ENCODE measurements at places on chromosomes 3 and 15.

GRCh38 chr3:48588230-48588629 is 6.9 kb downstream of the COL7A1 start:
- no peak for DNase-seq

GRCh38 chr3:45870099-45870498 is 16.2 kb upstream of the CCR9 start:
- peak; percentile 42 for DNase-seq

GRCh38 chr3:172787746-172788145 is 37.2 kb downstream of the ECT2 start:
- no peak for DNase-seq

GRCh38 chr3:180466401-180467011 is 135.5 kb upstream of the TTC14 start:
- DNase-seq = no peak

GRCh38 chr3:63228677-63229076 is 49.4 kb upstream of the SYNPR start:
- peak; percentile 0 for DNase-seq

DNA sequence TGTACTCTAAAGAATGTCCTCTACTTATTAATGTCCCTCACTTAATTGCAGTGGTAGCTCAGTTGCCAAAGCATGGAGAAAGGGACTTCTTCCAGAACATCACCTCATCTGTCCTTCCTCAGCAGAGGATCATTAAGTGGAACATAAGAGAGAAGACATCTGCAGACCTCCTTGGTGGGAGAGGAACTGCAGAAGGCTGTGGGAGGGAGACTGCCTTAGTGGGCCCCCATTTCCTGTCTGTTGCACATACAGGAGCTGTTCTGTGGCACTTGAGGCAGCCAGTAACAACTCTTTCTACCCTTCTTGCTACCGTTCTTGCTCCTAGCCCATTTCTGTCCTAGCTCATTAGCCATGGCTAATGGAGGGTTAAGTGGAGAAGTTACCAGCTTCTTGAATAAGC is 33.6 kb downstream of the HPS3 start:
- DNase-seq = no peak

DNA sequence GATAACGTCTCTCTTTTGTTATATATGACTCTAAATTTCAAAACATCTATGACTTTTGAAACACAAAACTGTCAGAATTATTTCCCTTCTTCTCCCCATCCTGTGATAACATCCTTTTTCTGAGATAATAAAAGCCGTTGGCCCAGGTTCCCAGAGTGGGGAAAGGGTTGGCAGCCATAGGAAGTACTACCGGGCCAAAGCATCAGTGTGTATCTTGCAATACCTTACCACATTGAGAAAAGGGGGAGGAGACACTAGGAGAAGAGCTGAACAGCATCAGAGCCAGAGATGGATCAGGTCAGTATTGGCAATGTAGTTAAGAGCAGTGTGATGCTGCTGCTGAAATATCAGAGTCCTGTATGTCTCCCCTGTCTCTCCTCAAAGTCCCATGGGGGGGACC is 210.0 kb upstream of the PROK2 start:
- DNase-seq = no peak

DNA sequence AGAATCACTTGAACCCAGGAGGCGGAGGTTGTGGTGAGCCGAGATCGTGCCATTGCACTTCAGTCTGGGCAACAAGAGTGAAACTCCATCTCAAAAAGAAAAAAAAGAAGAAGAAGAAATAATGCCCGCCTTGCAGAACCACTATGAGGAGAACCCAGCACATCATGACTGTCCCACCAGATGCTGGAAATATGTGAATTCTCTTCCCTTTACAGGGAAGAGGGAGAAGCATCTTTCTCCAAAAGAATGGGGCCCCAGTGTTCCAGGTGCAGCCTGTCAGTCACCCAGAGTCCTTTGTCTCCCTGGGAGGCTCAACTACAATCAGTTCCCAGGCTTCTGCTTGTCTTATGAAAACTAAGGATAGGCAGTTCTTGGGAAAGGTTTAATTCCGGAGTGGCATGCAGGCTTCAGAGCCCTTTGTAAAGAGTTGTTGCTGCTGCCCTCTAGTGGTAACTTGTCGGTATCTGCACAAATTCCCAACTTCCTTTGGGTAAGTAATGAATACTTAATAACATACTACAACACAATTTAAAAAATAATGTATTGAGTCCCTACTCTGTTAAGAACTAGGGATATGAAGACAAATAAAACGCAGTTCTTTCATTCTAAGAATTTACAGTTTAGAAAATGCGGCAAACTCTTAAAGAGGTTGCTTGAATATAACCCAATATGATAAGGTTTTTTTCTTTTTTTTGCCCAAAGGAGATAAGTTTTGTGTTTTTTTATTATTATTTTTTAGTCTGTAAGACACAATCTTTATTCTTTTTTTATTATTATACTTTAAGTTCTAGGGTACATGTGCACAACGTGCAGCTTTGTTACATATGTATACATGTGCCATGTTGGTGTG is 18.6 kb upstream of the TICRR start:
- DNase-seq = peak; percentile 6

DNA sequence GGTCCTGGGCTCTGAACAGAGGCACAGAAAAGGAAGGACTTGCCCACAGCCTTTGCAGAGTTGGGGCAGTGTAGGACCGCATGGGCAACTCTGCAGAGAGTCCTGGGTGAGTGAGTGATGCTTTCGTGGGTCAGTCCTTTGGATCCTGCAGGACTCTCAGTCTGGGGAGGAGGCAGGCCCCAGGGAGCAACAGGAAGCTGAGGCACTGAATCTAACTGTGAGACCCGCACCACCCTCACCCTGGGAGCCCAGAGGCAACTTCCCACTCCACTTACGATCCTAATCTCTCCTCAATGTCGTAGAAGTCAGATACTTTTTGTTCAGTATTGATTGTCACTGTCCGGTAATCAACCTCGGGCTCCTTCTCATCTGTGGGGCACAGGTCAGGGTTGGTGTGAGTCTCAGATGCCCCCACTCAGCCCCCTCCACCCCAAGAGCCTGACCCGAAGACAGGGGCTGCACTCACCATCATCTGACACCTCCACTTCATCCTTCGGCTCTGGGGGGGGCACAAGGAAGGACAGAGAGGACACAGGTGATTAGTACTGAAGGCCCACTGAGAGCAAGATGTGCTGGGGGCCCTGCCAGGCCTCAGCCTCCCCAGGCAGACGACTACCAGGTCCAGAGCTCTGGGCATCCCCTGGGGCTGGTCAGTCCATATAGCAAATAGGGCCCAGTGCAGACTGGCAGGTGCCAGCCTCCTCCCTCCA is 64.0 kb upstream of the HACD2 start:
- DNase-seq = no peak

DNA sequence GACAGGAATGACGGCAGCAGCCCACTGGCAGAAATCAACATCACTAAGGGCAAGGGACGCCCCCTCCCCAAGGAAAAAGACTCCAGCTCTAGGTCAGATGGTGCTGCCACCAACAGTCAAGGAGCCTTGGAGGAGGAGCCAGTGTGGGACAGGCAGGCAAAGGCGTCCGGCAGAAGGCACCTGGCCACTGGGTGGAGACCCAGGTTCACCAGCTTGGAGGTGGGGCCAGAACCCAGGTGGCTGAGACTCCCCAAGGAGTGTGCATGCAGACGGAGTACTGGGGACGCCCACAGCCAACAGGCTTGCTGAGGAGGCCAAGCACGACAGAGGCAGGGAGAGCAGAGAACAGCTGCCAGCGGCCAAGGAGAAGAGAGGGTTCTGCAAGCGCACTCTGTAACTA is 35.2 kb downstream of the PTPN23 start:
- DNase-seq = no peak

- DNase-seq = no peak
Observed at GRCh38 chr3:197015790-197016736, 13.6 kb downstream of the MELTF start.

DNA sequence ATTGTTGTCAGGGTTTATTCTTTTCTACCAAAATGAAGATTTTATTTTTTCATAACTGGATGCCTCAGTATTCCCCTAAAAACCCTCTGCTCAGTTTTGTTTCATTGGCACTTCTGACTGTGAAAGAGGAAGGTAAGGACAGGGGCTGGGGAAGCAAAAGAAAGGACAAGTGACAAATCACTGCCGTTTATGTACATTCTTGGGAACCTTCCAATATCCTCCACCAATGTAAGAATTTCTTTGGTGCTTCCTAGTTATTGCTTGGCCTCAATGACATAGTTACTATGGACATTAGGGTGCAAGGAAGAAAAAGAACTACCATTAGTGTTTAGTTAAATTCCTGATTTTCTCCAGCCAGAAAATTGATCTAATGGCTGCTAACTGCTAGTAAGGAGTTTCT is 131.0 kb upstream of the C15orf61 start:
- no peak for DNase-seq

DNA sequence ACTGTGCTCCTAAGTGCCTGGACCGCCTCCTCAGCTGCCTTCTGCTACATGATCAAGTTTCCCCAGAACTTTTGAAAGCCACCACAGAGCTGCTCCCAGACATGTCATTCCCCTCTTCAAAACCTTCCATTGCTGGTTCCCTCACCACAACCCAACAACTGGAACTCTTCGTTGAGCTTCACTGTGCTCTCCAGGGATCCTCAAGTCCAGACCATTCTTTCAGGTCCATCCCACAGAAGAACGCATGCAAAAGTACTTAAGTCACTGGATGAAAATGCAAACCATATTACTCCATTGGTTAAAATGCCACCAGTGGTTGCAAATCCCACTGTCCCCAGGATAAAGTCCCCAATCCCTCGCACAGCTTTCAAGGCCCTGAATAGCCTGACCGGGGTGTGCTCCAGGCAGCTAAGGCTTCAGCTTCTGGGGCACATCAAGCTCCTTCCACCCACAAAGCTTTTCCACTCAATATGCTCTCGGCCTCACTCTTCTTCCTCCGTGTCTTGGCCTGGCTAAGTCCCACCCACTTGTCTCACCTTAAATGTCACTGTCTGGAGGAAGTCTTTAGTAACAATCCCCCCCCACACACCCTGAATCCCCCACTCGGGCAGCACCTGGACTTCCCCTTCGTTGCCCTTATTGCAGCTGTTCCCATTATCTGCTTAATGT is 84.8 kb downstream of the XXYLT1 start:
- DNase-seq = peak; percentile 32

- no peak for DNase-seq
Observed at GRCh38 chr15:69722924-69723323, 270.3 kb downstream of the RPLP1 start.

DNA sequence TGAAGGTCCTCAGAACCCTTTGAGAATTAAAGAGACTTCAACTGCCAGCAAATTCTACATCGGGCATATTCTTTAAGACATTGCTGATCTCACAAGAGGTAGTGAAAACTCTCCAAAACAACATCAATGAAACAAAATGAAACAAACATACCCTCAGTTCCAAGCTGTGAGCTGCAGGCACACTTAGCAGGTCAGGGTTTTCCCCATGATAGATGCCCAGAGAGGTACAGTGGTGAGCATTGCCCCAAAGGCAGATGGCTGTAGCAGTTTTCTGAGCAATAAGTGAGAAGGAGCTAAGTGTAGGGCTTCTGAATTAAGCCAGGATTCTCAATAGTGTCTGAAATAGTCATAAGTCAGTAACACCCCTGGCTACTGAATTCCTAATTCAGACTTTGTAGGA is 96.1 kb upstream of the TSEN2 start:
- no peak for DNase-seq

- no peak for DNase-seq
Observed at GRCh38 chr3:123909785-123910184, 25.7 kb upstream of the MYLK start.

GRCh38 chr15:84616235-84616634 is 15.4 kb downstream of the ZSCAN2 start:
- DNase-seq = no peak

- no peak for DNase-seq
Observed at GRCh38 chr3:33833408-33834095, 35.1 kb downstream of the PDCD6IP start.

GRCh38 chr15:43517354-43518196 is at the start of gene MAP1A:
Gene MAP1A, plus strand, starts transcription at chr15:43517608. Its CDS starts 3,866 bp downstream, at chr15:43521474.
- DNase-seq = no peak

DNA sequence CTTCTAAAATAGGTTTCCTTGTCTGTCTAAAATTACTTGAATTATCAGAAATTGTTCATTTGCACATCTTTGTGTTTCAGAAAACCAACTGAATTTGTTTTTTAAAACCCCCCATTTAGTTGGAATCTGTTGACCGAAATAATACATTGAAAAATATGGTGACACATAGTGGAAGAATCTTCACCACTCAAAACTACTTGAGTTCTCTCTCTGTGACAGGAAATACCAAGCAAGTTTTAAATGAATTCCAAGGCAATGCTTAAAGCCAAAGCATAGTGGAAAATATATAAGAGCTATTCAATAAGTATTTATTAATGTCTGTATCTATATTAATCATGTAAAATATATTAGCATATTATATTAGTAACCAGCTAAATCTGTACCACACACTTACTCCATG is 224.9 kb upstream of the COL8A1 start:
- DNase-seq = no peak

GRCh38 chr3:65858749-65859148 is 180.0 kb downstream of the MAGI1 start:
- DNase-seq = no peak

GRCh38 chr15:57726411-57726810 is 19.9 kb downstream of the POLR2M start:
- no peak for DNase-seq

GRCh38 chr3:46383951-46384330 is 13.2 kb downstream of the CCR5 start:
- no peak for DNase-seq

GRCh38 chr3:44045476-44046275 is 196.0 kb upstream of the TOPAZ1 start:
- peak; percentile 53 for DNase-seq

- no peak for DNase-seq
Observed at GRCh38 chr3:76502076-76502475, 537.8 kb upstream of the ROBO2 start.

All from activated naive CD8-positive, alpha-beta T cell treated with anti-CD3 and anti-CD28 coated beads for 36 hours (primary cell).